ENCODE measurements at places on chromosomes 2 and 18.
A peak's percentile ranks its signal among the peaks of the same experiment; 100 is the strongest.

DNA sequence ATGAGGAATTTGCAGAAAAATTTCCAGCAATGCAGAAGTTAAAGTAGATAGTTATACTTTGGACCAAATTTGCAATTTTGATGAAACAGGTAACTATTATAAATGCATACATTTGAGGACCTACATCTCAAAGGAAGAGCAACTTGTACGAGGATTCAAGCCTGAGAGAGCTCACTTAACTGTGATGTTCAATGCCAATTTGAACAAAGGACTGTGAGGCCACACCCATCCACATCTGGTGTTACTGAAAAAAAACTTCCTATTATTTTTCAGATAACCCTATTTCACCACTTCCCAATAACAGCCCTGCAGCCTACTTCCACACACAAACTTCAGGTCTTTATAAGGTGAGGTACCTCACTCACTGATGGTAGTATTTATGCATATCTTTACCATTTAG, 203.5 kb upstream of the NABP1 start:
- DNase-seq: no peak

DNA sequence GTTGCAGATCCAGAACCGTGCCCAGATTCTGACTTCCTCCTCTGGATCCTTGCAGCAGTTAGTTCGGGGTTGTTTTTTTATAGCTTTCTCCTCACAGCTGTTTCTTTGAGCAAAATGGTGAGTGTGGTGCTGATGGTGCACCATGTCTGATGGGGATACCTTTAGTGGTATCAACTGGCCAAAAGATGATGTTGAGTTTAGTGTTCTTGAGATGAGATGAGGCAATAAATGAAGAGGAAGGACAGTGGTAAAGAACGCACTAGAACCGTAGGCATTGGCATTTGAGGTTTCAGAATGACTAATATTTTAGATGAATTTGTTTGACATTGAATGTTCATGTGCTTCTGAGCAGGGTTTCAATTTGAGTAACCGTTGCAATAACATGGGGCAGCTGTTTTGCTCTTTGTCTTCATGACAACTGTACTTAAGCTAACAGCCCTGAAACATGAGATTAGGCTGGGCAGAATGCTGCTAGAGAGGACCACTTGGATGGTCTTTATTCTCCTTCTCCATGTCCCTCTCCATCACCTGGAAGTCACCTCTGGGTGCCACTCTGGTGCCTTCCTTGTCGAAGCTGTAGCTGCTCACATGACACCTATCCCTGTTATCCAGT, 3.9 kb downstream of the CTLA4 start:
- DNase-seq: peak; percentile 45

DNA sequence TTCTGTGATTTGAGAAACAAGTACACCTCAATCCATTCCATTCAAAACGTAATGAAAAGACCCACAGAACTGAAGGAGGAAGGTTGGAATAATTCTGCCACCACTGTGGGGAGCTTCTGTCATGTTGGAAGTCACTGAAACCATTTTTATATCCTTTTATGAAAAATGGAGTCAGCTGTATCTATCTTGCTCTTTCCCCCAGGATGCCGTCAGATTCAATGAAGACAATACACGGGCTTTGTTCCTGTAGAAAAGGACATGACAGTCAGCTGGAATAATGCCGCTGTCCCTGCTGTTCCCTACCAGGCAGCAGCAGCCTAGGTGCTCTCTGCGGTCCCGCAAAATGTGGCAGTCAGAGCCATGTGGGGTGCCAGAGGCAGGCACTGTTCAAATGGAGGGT, 52.5 kb upstream of the APCDD1 start:
- no peak for DNase-seq

DNA sequence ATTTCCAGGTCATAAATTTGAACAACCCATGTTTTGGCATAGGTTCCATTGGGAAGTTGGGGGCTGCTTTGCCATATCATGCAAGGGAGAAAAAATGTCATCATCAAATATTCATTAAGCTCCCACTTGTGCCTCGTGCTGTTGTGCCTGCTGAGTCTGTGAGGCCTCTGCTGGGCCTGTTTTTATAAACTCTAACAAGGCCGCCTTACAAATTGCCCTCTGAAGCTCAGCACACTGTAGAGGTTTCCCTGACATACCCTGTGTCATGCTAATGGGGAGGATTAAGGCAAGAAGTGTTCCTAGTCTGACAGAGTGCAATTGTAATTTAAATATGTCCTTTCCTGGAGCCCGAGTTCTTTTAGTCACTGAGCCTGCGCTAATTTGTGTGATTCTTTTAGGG, 17.6 kb downstream of the OSBPL6 start:
- no peak for DNase-seq

- no peak for DNase-seq
These were observed 129.4 kb downstream of the ZEB2 start for GRCh38 chr2:144390424-144391020.

DNA sequence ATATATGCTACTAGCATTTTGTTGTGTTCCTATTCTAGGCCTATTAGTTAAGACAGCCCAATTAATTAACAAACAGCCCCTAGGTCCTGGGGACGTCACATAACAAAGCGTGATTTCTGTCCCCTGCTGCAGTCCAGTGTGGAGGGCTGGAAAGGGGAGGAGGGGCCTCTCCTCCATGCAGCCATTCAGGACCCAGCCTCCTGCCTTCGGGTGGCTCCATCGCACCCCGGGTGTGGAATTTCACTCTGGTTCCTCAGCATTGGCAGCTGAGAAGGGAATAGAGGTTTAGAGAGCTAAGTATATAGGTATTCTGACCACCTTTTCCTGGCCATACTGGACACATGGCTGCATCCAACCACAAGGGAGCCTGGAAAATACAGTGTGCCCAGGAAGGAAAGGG, 42.4 kb downstream of the MC2R start:
- no peak for DNase-seq

GRCh38 chr2:21404137-21404536, 280.4 kb downstream of the TDRD15 start:
- no peak for DNase-seq

DNA sequence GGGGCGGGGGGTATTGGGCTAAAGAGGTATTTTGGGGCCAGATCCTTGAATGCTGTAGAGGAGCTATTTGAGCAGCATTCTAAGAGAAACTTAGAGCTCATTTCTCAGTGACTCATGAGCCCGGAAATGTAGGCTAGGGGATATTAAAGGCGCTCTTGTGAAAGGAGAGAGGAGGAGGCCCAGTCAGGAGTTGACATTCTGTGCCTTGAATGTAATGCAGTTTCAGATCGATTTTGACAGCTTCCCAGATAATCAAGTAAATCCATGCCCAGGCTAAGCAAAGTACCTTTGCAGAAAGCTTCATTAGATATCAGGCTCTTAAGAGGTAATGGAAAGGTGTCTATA, 1.5 kb downstream of the CAB39 start:
- DNase-seq: peak; percentile 51

GRCh38 chr2:72081451-72081850, 66.2 kb downstream of the CYP26B1 start:
- peak; percentile 8 for DNase-seq

GRCh38 chr2:105600602-105600948, 144.1 kb upstream of the NCK2 start:
- no peak for DNase-seq

- no peak for DNase-seq
These were observed 10.8 kb upstream of the NEDD4L start for GRCh38 chr18:58033216-58033615.

DNA sequence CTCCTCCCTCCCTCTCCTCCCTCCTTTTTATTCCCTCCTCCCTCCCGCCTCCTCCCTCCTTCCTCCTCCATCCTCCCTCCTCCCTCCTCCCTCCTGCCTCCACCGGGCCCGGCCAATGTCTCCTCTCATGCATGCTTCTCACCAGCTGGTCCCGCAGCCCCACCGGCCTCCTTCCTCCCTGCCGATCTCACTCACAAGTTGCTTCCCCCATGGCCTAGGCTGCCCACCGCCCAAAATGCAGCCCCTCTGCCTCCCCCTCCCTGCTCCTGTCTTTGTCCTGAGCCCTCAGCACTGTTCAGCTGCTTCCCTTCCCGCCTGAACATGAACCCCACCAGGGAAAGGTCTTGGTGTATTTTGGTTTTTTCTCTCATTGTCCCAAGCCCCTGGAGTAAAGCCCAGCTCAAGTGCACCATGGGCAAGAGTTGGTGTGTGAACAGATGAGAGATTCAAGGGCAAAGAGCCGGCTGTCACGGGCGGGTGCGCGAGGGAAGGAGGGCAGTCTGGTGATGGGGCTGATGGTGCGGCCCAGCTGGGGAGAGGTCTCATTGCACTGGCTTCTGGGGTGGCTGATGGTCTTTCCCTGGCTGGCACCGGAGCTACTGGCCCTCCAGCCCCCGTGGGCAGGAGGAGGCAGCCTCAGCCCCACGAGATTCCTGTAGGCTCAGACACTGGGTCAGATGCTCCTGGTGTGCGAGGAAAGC, 117.6 kb downstream of the TWIST2 start:
- no peak for DNase-seq

- DNase-seq: peak; percentile 34
These were observed 70.5 kb upstream of the ZCCHC2 start for GRCh38 chr18:62452280-62452831.

DNA sequence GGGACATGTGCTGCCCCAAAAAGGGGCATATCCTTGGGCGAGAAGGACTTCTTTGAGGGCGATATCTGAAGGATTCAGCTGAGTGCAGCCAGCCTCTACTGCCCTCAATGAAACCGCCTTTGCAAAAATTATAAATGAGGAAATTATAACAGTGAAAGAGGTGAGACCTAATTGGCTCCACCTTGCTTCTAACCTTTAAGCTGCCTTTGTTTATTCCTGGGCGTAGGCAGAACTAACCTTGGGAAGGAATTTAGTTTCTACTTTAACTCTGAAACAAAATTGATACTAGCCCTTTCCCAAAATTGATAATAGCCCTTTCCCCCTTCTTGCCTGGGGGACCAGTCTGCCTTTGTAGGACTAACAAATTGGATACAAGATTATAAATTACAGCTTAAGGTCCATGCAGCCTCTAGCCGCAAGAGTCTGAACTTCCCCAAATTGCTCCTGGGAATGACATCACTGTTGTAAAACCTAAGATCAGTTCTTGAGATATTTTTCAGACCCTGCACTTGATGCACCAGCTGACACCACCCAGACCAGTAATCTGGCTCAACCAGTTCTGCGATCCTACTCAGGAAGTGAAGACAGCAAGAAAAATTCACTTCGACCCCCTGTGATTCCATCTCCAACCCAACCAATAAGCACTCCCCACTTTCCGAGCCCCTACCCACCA, 36.0 kb upstream of the ASAP2 start:
- no peak for DNase-seq

DNA sequence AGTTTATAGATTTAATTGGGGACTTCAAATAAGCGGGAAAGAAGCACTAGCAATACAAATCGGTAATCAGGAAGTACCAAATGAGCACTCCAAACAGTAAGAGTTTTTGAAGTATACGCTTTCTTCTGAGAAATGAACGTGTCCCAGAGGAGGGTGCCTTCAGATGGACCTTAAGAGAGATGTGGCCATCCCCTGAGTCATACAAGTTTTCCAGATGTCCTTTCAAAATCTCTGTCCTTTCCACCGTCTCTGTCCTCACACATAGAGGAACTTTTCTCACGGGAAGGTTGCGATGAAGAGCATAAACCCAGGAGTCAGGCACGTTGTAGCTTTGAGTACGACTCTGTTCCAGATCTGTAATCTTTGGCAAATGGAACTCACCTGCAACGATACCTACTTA, 1.7 kb upstream of the SMAD2 start:
- DNase-seq: no peak

GRCh38 chr18:26772691-26773090, 92.8 kb downstream of the AQP4 start:
- no peak for DNase-seq

- no peak for DNase-seq
These were observed 18.0 kb downstream of the PAX3 start for GRCh38 chr2:222280795-222281194.

DNA sequence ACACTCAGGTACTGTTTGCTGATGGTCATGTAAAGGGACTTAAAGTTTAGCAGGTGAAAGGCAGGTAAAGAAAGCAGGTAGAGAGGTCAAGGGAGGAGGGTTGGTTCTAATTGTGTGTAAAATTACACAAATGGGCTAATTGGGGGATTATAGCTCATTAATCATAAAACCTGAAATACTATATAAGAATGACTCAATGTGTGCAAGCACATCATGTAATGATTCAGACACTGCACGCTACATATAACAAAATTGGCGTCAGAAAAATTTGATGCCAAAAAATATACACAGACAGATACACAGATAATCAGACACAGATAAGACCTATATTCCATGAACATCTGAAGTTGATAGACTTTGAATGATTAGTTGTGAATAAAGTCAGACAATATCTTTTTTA, 120.7 kb upstream of the LMAN1 start:
- DNase-seq: no peak

DNA sequence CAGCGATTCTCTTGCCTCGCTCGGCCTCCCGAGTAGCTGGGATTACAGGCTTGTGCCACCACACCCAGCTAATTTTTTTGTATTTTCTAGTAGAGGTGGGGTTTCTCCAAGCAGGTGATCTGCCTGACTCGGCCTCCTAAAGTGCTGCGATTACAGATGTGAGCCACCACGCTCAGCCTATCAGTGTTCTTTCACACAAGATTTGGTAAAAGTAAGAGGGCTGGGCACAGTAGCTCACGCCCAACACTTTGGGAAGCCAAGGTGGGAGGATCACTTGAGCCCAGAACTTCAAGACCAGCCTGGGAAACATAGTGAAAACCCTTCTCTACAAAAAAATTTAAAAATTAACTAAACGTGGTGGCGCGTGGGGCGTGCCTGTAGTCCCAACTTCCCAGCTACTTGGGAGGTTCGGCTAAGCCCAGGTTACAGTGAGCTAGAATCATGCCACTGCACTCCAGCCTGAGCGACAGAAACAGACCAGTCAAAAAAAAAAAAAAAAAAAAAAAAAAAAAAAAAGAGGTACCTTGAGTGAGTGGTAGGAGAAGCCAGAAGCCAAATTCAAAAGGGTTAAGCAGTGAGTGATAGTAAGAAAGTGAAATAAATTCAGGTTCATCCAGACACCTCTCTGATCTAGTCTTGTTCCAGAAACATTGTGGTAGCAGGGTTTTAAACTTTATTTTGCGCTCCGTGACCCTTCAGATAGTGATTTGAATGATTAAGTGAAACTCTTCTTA, 981 bp downstream of the MRPL53 start:
- DNase-seq: no peak

GRCh38 chr2:232162187-232162586, 200.7 kb downstream of the DIS3L2 start:
- no peak for DNase-seq

DNA sequence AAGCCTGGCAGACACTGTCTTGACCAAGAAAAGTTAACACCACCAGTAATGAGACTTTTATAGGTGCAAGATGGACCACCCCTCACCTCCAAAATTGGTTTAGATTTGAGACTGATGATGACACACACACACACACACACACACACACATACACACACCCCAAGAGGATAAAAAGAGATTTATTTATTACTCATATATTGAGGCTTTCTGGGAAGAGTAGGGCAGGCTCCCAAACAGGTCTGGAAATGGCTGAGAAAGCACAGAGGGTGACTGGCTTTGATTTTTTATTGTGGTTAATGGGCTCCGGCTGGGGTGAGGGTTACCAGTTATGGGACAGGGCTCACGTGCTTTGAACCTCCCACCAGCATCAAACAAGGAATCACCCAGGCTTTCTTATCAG, 54.2 kb upstream of the ADAM23 start:
- no peak for DNase-seq

GRCh38 chr2:29202819-29203495, 87.7 kb downstream of the CLIP4 start:
- no peak for DNase-seq

GRCh38 chr18:60246606-60247005, 126.0 kb downstream of the MC4R start:
- DNase-seq: no peak

GRCh38 chr2:64634345-64635267, 19.1 kb downstream of the SERTAD2 start:
- no peak for DNase-seq

- DNase-seq: no peak
These were observed 197.3 kb upstream of the TWIST2 start for GRCh38 chr2:238650536-238650935.
